ENCODE measurements at places on chromosomes 5 and 9. TPM values are rescaled to one million over a fixed set of nuclear protein-coding genes. Genes with fewer than 3 reads are reported as not detected.

PIP5K1B gene
- polyA plus RNA-seq = 70.5 TPM

DENND1A gene
- 20.3 TPM for polyA plus RNA-seq

CDC25C gene
- 39.9 TPM for polyA plus RNA-seq

OSMR gene
- 12.9 TPM for polyA plus RNA-seq

PCDHGA7 gene
- polyA plus RNA-seq = 1.6 TPM

GRCh38 chr5:36423578-36424307 is 122.0 kb upstream of the RANBP3L start:
- H3K4me3 ChIP-seq = no peak overlapping the region
- H3K27ac ChIP-seq = no peak overlapping the region
- H3K4me1 ChIP-seq = no peaks in the 10 kb centered on the region
- H3K27me3 ChIP-seq = no peaks in the 10 kb centered on the region

GRCh38 chr5:33271606-33272005 is 169.2 kb upstream of the TARS1 start:
- no peak overlapping the region for H3K27ac ChIP-seq
- no peak for DNase-seq
- H3K4me1 ChIP-seq = peaks cover 3% of the 10 kb centered on the region
- H3K27me3 ChIP-seq = no peaks in the 10 kb centered on the region

GRCh38 chr9:35972093-35972492 is 14.1 kb upstream of the OR2S2 start:
- no peaks in the 10 kb centered on the region for H3K27me3 ChIP-seq
- H3K27ac ChIP-seq = no peak overlapping the region
- peak overlapping the region; percentile 33 for H3K4me3 ChIP-seq
- no peaks in the 10 kb centered on the region for H3K36me3 ChIP-seq

- no peaks in the 10 kb centered on the region for H3K36me3 ChIP-seq
- peaks cover 3% of the 10 kb centered on the region for H3K4me1 ChIP-seq
- no peak for DNase-seq
- H3K4me3 ChIP-seq = no peak overlapping the region
- H3K27ac ChIP-seq = no peak overlapping the region
These were observed 42.1 kb upstream of the CTNNA1 start for GRCh38 chr5:138711087-138711486.

DNA sequence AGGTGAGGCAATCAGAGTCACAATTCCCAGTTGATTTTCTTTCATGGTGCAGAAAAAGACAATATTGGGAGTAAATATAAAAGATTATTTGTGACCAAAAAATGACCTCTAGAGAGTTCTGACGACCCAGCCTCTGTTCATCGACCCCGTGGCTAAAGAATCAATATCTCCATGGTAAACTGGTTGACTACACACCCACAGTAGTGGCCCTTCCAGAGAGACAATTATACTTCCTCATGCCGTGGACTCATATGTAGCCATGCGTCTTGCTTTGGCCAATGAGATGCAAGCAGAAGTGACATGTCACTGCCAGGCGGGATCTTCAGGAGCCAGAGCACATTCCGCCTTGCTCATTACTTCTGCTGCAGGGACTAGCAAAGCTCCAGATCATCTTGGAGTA is 163.3 kb upstream of the RAD23B start:
- H3K27ac ChIP-seq = no peak overlapping the region
- H3K4me1 ChIP-seq = no peaks in the 10 kb centered on the region
- no peak overlapping the region for H3K4me3 ChIP-seq

DNA sequence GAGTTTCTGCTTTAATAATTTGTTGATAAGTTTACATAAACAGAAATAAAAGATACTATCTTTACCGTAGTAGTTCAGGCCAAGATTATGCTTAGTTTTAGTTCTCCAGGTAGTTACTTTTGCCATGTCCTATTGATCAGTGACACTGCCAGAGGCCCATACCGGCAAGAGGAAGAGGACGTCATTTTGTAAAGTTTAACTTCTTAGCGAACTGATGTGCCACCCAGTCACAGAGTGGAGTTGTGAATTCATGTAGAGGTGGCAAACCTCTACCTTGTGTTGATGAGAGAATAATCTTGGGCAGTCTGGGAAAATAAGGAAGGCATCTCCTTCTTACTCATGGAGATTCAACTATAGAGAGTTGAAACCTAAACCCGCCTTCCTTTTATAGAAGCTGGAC is 21.8 kb downstream of the RGMB start:
- no peak overlapping the region for H3K4me3 ChIP-seq
- DNase-seq = no peak
- no peaks in the 10 kb centered on the region for H3K4me1 ChIP-seq
- H3K36me3 ChIP-seq = no peaks in the 10 kb centered on the region
- H3K27me3 ChIP-seq = no peaks in the 10 kb centered on the region

DNA sequence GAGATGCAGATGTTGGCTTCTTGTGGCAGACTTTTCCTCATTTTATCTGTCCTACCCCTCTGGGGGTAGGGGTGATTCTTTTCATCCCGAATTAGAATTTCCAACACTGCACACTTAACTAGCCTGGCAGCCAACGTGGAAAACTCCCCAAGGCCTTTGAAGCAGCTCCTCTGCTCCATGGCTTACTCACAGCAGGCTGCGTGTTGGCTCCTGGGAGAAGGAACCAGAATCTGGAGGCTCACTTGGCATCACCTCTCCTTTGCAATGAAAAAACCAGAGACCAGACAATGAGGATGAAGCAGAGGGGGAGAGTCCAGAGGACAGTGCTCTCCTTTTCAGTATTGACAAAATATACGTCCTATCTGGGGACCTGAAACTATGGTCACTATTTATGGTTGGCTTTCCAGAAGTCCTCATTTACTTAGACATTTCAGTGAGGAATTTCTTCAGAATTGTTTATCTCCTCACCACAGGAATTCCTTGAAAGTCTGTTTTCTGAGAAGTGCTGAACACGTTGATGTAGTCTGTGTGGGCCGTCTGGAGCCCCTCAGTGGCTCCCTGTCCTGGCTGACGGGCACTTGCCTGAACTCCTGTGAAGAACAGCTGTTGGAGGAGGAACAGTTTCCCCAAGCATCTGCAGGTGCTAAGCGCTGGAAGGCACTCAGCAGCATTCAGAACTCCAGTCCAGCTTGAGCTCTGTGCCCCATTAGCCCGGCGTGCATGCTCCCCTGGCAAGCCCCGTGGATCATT is 231.3 kb downstream of the RFK start:
- H3K4me3 ChIP-seq = no peak overlapping the region
- peak overlapping the region; percentile 51 for H3K27ac ChIP-seq
- peaks cover 13% of the 10 kb centered on the region for H3K4me1 ChIP-seq
- H3K36me3 ChIP-seq = no peaks in the 10 kb centered on the region

DNA sequence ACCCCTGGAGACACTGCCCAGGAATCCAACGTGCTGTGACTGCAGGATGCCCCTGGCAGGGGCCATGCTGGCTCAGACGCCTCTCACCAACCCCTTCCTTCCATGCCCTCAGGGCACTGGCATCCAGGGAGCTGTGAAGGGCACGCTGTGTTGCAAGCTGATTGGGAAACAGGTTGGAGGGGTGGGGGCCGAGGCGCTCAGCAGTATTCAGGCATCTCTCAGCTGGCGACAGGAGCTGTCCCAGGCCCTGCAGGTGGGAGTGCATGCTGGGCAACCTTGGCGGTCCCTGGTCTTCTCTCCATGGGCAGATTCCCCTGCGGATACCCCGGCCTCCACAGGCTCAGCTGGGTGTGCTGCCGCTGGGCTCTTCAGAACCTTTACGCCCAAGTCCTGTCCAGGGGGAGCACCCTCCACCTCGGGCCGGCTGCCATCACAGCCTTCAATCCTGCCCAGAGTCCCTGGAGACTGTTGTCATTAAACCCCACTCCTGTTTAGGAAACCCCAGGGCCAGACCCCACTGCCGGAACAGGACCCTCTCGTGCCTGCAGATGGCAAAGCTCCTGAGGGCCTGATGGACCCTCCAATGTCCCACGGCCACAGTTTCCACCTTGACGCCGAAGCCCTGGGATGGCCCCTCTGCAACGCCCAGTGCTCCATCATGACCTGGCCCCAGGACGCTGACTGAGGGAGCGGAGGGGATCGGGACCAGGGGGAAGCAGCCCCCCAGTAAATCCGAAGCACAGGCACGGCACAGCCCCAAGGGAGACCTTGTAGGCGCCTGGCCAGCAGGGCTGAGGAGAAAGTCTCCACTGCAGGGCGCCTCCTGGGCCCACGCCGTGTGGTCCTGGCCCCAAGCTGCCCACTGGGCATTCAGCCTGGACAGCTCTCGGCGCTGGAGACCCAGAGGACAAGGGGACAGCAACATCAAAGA is 9.3 kb downstream of the TPPP start:
- no peak overlapping the region for H3K4me3 ChIP-seq
- DNase-seq = peak; percentile 11
- no peaks in the 10 kb centered on the region for H3K27me3 ChIP-seq
- no peaks in the 10 kb centered on the region for H3K4me1 ChIP-seq
- H3K36me3 ChIP-seq = no peaks in the 10 kb centered on the region
- H3K27ac ChIP-seq = no peak overlapping the region

DNA sequence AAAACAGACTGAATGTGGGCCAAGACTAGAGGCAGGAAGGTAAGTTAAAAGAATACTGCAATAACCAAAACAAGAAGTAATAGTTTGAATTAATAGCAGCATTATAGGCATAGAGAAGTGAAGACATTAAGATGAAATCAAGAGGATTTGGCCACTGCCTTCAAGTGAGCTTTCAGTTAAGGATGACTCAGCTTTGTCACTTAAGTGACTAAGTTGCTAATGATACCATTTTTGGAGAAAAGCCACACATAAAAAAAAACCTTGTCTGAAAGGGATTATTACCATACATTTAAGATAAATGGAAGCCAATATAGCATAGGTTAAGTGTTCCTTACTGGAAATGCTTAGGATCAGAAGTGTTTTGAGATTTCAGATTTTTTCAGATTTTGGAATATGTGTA is 57.0 kb downstream of the ECPAS start:
- no peak for DNase-seq

DNA sequence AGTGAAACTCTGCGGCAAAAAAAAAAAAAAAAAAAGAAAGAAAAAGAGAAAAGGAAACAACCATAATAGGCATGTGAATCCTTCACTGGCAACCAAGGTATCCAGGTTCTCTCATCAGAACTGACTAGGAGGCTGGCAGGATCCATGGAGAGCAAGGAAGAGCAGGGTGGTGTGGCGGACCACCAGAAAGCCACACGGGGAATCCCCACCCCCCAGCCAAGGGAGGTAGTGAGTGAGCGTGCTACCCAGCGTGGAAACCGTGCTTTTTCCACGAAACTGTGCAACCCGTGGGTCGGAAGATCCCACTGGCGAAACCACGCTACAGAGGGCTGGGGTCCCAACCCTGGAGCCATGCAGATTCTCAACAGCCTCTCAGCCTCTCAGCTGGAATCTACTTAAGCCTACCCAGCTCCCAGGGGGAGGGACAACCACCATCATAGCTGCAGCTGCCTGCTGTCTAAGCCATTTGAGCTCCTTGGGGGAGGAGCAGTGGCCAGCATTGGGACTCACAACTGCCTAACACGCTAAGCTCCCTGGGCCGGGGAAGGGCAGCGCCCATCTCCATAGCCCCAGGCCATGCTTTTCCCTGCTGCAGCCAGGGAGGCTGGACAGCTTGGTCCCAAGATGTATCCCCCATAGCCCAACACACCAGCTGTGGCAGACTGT is 91.6 kb downstream of the PRELID2 start:
- no peaks in the 10 kb centered on the region for H3K27me3 ChIP-seq
- H3K36me3 ChIP-seq = no peaks in the 10 kb centered on the region
- no peaks in the 10 kb centered on the region for H3K4me1 ChIP-seq

- H3K4me1 ChIP-seq = no peaks in the 10 kb centered on the region
- no peak overlapping the region for H3K4me3 ChIP-seq
- H3K27me3 ChIP-seq = no peaks in the 10 kb centered on the region
- no peak overlapping the region for H3K27ac ChIP-seq
- DNase-seq = no peak
These were observed 78.4 kb upstream of the ADRA1B start for GRCh38 chr5:159837860-159838259.

DNA sequence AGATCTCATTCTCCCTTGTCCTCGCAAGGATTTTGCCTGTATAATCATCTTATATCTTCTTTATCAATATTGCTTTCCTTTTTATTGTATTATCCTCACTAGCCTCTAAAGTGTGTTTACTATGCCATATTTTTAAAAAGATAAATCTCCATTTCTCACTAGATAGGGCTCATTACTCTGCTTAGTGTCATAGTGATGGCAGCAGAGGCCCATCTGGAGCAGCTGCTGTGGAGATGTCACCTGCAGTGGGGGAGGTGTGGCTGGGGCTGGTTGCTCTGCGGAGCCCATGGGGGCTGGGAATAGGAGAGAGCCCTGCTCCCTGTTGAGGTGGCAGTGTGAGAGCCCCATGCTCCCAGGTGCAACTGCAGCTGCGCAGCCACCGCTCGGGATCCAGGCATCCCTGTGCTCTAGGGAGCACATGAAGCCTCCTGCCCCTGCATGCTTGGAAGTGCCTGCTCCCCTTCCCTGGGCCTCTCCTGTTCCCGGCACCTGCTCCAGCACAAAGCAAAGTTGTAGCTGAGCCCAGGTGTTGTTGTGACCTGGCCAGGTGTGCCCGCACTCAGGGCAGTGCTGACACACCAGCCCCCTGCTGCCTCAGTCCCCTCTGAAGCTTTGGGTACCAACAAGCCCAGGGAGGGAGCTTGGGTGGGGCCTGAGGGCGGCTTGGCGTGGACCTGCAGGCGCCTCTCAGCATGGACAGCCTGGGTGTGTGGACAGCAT is 144.6 kb upstream of the MRPS30 start:
- H3K4me3 ChIP-seq = no peak overlapping the region
- H3K27ac ChIP-seq = no peak overlapping the region
- H3K27me3 ChIP-seq = no peaks in the 10 kb centered on the region
- H3K4me1 ChIP-seq = no peaks in the 10 kb centered on the region

DNA sequence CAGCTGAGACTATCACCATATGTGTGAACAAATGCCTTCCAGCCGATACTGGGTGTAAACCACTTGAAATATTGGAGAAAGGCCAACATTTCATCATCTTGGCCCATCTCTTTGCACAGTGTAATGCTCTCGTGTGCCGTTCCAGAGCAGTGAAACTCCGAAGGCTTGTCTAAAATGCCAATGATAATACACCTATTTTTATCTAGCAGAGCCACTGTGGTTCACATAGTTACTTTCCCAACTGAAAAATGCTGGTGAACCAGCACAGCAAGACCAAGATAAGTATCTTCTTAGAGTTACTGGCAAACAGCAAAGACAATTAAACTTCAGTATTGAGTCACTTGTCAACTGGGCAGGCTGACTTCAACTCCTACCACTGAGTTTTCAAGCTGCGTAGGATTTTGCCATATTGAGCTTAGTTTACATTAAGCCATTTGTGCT is 379.9 kb upstream of the ACTBL2 start:
- no peaks in the 10 kb centered on the region for H3K36me3 ChIP-seq
- H3K4me1 ChIP-seq = no peaks in the 10 kb centered on the region
- no peak for DNase-seq
- H3K4me3 ChIP-seq = no peak overlapping the region
- no peak overlapping the region for H3K27ac ChIP-seq
- H3K27me3 ChIP-seq = no peaks in the 10 kb centered on the region

DNA sequence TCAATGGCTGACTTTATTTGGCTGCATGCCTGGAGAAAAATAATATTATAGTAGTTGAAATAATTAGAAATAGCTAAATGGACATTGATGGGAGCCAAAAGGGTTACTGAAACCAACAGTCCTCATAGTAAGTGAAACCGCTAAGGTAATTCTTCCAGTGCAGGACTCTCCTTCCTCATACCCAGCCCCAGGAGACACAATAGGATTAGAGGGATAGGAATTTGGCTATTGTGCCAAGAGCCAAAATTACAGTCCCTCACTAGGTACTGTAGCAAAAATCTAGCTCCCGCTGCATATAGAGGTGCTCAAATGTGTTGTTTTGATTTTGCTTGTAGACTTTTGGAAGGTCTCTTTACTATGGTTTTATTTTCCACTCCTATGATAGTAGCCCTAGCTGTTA is 20.2 kb downstream of the GLDC start:
- DNase-seq = no peak
- H3K4me1 ChIP-seq = no peaks in the 10 kb centered on the region
- H3K27me3 ChIP-seq = no peaks in the 10 kb centered on the region
- no peaks in the 10 kb centered on the region for H3K36me3 ChIP-seq
